ENCODE measurements at places on chromosomes 5 and 9.

- DNase-seq: no peak
Measured at GRCh38 chr5:170263906-170264305, 31.1 kb downstream of the C5orf58 start.

GRCh38 chr5:123928401-123928800, 416.4 kb downstream of the CSNK1G3 start:
- DNase-seq: no peak

GRCh38 chr5:120926471-120926870, 462.4 kb downstream of the PRR16 start:
- no peak for DNase-seq

DNA sequence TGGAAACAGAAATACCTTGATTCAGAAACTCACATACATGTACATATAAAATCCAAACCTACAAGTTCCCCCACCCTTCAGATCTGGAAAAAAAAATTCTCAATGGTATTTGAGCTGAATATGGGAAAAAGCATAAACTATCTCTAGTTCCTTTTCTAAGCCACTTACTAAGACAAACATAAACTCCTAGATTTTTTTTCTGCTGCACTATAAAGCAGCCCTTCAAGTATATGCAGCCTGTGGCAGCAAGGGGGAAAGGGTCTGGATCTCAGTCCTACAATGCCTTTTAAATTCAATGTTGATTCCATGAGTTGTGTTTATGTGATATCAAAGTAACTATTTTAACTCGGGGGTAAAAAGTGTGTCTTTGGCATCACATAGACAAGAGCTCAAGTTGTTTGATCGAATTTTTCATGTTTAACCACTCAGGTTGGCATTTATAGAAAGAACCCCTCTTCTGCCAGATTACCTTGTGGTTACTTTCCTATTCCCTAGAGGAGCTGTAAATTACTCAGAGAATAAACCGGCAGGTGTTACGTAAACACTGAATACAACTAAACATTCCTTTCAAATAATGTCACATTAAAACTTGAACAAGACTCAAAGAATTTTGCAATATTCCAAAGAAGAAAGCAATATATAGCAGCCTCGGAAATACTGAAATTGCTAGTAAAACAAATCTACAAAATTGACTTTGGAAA, 91.8 kb upstream of the FER start:
- no peak for DNase-seq

- no peak for DNase-seq
Measured at GRCh38 chr5:75623846-75624245, 12.6 kb downstream of the ANKDD1B start.

DNA sequence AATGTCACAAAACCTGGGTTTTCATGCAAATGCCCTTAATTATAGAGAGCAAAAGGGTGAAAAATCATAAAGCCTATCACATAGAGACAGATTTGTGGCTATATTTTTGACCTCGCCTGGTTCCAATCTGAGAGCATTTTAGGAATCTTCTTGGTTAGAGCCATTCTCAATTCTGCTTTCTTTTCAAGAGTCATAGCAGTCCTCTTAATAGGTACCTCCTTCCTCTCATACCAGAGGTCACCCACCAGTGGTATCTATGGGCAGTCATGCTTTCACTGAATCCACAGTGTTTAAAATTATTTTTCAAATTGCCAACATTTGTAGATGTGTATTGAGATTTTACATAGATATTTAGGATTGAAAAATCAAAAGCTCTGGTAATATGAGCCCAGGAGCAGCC, 215.5 kb downstream of the DAB2IP start:
- DNase-seq: no peak

DNA sequence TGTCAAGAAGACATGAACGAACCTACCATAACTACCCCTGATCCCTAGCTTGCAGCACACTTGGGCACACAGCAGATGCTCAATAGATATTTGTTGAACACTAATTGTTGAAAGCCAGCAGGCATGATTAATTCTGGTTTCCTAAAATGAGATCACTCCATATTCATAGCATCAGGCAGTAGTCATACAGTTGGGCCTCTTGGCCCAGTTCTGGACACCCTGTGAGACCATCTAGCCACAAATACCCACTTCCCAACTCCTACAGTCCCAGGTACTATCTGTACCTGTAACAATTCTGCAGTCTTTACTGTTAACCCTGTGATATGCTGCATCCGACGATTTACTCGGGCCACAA, 24.2 kb downstream of the P4HA2 start:
- no peak for DNase-seq

GRCh38 chr9:7613931-7614330, 185.6 kb downstream of the DMAC1 start:
- DNase-seq: no peak

- DNase-seq: no peak
Measured at GRCh38 chr9:106859957-106860720, 2.8 kb upstream of the ZNF462 start.

GRCh38 chr5:135458921-135459331, 6.8 kb upstream of the TIFAB start:
- DNase-seq: no peak

GRCh38 chr9:115794921-115795475, 358.6 kb upstream of the PAPPA start:
- DNase-seq: no peak

DNA sequence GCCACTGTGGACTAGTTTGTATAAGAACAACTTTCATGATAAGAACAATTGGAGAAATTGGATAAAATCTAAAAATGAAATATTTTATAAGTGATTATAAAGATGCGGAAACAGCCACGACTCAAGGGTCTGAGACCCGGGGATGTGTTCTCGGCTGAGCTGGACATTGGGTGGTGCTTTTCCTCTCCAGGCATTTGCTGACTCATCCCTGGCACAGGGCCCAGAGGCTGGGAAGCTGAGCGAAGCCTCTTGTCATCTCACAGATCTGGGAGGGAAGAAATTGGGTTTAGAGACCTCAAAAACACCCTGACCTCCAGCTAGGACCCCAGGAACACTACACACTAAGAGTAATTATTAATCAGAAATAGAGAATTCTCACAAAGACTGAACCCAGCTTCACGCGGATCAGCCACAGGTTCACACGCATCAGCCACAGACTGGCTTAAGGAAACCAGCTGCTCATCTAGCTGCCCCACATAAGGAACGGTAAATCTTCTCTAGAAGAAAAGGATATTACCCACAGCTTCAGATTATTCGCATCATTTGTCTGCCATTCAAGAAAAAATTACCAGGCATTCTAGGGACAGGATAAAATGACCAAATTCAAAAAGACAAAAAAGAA, 2.8 kb upstream of the OR2V1 start:
- DNase-seq: no peak

- no peak for DNase-seq
Measured at GRCh38 chr9:22508790-22509189, 62.2 kb downstream of the DMRTA1 start.

DNA sequence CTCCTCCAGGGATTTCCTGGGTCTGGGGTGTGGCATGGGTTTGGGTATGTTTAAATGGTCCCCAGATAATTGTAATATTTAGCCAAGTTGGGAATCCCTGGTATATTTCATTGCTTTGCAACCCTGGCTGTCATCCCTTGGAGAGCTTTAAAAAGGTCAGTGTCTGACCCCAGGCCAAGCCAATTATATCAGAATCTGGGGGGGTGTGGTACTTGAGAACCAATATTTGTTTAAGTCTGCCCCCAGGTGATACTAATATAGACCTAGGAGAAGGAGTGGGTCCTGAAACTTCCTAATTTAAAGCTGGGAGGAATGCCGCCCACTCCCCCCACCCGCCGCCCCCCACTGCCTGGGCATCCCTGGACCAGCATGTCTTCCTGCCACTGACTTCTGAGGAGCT, 38.2 kb upstream of the SLC2A8 start:
- DNase-seq: no peak

- DNase-seq: no peak
Measured at GRCh38 chr5:91841423-91841822, 458.3 kb upstream of the ARRDC3 start.

GRCh38 chr5:151284392-151284967, 19.1 kb downstream of the SLC36A3 start:
- no peak for DNase-seq

GRCh38 chr9:127991757-127992274, 11.0 kb upstream of the EEIG1 start:
- DNase-seq: no peak

DNA sequence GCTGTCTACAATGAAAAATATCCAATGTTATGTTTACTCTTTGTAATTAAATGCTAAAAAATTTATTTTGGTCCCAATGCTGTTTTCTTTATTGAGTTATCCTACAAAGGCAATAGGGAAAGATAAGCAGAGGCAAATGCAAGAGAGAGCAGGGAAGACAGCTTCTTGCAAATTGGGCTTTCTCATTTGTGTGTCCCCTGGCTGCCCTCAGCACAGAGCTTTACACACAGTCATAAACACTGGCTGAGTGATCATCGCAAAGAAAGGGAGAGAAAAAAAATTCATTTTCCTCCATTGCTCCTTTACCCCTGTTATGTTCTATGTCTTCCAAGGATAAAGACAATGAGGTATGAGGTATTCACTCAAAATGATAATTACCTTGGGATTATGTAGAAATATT, 2.3 kb upstream of the TSSK1B start:
- no peak for DNase-seq

- DNase-seq: no peak
Measured at GRCh38 chr5:157549954-157550549, 25.5 kb downstream of the ADAM19 start.

DNA sequence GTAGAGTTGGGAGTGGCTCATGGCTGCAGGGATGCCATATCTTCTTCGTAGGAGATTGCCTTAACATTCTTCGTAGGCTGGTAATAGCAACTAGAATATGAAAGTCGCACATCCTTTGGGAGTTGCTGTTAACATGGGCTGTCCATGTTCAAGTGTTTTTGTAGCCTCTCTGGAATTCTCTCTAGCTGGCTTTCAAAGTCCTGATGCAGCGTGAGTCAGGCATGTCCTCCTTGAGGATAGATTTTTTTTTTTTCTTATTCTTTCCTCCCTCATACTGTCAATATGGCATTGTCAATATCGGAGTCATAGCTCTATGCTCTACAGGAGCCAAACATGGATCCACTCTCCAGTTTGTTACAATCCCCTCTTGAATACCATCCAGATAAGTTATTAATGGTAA, 494.8 kb upstream of the WWC1 start:
- DNase-seq: no peak

DNA sequence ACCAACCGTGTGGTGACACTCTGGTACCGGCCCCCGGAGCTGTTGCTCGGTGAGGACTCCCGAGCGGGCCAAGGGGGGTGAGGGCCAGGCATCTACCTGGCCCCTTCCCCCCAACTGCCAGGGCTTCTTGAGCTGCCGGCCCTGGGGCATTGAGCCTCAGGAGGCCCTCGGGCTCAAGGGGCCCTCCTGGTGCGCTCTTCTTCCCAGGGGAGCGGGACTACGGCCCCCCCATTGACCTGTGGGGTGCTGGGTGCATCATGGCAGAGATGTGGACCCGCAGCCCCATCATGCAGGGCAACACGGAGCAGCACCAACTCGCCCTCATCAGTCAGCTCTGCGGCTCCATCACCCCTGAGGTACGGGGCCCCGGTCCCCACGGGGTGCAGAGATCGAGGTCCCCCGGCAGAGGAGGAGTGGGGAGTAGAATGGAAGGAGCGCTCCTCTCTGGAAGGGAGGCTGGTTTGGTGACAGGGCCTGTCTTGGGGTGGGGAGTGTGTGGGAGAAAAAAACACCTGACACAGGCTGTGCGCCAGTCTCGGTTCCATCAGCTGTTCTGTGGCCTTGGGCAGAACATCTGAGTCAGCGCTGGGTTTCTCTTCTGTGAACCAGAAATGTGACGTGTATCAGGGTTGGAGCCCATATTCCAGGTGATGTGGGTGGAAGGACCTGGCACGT, 2.6 kb downstream of the CDK9 start:
- DNase-seq: peak; percentile 47

GRCh38 chr9:134620751-134621557, 20.6 kb upstream of the COL5A1 start:
- DNase-seq: no peak

Measured in stimulated activated CD4-positive, alpha-beta T cell treated with anti-CD3 and anti-CD28 coated beads, Interleukin-1b, Interleukin-23, amount 100 ng/mL, for 24 hours (primary cell).